Psoas muscle (tissue), 8 donors: ENCODE measurements at places on chromosomes 11 and 22. TPM values are rescaled to one million over a fixed set of nuclear protein-coding genes. Genes with fewer than 3 reads are reported as not detected.

DNA sequence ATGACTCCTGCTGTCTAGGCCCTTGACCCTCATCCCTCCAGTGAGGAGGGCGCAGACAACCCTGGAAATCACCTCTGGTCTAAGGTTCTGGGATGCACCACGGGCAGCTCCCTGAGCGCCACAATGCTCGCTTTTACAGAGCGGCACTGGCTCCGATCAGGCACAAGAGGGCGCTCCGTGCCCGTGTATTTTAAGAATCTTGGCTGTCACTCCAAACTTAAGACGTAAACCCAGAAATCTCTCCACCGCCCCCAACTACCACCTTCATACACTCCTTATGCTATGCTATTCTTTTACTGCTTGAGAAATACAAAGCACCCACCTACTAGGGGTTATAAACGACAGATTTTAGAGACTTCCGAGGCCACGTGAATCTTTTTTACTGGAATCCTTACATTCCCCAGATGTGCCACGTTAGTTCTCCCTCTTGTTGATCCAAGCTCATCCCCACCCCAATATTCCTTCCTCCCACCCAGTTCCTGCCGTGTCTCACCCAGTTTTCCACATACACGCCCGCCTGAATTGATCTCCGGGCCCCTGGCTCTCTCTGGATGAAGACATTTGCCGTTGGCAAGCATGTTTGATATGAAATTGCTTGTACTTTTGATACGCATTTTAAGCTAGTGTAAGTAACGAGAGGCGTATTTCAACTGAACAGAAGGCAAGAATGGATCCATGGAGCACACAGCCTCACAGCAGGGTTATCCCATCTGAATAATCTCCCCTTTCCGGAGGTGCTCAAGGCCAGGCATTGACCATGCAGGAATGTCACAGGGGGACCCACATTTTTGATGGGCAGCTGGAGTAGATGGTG lies 453.5 kb downstream of the OPCML start:
- DNase-seq: peak; percentile 18

DNA sequence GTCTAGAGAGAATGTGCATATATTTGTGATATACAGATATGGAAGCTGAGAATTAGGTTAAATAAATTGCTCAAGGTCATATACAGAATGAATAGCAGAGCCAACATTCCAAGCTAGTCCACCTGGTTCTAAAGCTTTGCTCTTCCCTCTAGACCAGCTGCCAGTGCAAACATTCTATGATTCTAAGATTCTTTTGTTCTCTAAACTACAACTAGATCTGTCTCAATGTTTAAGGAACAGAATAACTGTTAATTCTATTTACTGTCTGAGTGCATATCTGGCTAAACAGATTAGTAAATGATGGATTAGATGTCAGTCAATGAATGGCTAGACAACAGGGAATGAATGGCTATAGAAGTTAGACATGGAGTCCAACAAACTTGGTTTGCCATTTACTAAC lies 19.6 kb downstream of the KCNE3 start:
- no peak for DNase-seq

GRCh38 chr11:47906066-47906465 lies 57.9 kb upstream of the NUP160 start:
- no peak for DNase-seq

DNA sequence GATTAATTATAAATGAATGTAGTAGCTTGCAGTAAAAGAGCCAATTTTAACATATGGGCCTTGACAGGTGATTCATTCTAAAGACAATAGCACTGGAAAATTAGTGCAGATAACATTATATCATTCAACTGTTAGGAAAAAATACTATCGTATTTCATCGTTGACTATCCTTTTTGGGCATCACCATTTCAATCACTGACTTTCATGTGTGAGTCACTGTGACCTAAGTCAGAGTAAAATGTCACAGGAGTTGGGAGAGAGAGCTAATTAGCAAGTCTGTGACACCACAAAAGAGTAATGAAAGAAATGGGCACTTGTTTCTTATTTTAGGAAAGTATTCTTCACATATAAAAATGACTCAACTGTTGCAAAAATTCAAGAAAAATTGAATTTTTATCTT lies 253.8 kb upstream of the CNTN5 start:
- no peak for DNase-seq

The CCDC73 gene
- 0.01 TPM for polyA plus RNA-seq

The TOP3B gene
- 13.5 TPM for polyA plus RNA-seq
